Stimulated activated CD4-positive, alpha-beta T cell treated with anti-CD3 and anti-CD28 coated beads, Interleukin-4, amount 100 ng/mL, for 1 hour (primary cell): ENCODE measurements at places on chromosomes 3 and 15.

- no peak for DNase-seq
These were observed 55.1 kb upstream of the RASA2 start for GRCh38 chr3:141431411-141432378.

- no peak for DNase-seq
These were observed 271.3 kb upstream of the TPM1 start for GRCh38 chr15:62771234-62771633.

- DNase-seq: no peak
These were observed 63.6 kb downstream of the LINGO1 start for GRCh38 chr15:77568973-77569728.

- no peak for DNase-seq
These were observed 14.5 kb downstream of the C3orf20 start for GRCh38 chr3:14689247-14689980.

GRCh38 chr15:56758770-56759449 lies 25.6 kb upstream of the ZNF280D start:
- no peak for DNase-seq

DNA sequence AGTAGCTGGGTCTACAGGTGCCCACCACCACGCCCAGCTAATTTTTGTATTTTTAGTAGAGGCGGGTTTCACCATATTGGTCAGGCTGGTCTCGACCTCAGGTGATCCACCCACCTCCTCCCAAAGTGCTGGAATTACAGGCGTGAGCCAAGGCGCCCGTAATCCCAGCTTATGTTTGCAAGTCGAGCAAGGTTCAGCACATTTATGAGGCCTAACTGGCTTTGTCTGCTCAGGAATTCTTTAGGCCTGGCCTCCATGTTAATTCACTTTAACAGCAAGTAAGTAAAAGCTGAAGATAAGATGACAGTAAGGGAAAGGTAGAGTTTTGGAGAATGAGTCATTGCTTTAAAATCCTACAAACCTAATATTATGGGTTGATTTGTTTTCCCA lies 24.6 kb downstream of the SIDT1 start:
- no peak for DNase-seq

- DNase-seq: no peak
These were observed 44.4 kb downstream of the ADAMTSL3 start for GRCh38 chr15:83698294-83698693.

GRCh38 chr3:126835472-126836219 lies 131.6 kb downstream of the CHCHD6 start:
- DNase-seq: no peak

DNA sequence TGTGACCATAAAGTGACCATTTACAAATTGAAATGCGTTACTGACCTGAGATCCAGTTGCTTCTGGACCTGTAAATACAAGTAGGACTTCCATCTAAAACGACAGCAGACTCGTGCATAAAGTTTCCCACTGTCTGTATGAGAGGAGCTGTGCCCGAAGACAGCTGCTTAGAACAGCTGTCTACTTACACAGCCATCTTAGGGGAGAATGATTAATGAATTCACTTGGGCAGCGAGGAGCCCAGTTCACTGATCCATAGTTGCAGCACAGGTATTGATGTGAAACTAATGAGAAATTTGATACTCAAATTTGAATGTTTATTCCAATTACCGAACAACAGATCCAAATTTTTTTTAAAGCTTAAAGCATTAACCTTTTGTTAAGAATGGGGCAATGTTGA lies 748.1 kb downstream of the NR2F2 start:
- DNase-seq: no peak

GRCh38 chr15:49848807-49849206 lies 228.0 kb downstream of the DTWD1 start:
- no peak for DNase-seq

GRCh38 chr15:51338496-51338895 lies at the start of gene CYP19A1:
Gene CYP19A1, minus strand, starts transcription at chr15:51338596. Its CDS starts 95,684 bp downstream, at chr15:51242912.
- DNase-seq: no peak

- DNase-seq: no peak
These were observed 309.3 kb downstream of the LRRC3B start for GRCh38 chr3:26931896-26932295.

DNA sequence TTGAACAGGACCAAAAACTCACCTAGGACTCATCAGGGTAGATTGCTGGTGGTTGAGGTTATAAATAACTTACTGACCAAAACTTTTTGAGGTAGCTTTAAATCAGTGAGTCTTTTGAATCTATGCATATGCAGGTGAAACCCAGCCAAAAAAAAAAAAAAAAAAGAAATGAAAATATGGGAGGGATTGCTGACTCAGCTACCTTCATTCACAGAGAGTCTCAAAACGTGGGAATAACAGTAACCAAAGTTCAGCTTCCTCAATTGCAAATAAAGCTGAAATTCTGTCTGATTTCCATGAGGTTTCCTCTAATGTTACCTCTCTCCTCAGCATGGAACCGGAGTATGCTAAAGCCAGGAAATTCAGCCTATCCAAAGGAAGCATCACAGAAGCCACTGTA lies 95.2 kb upstream of the SEMA6D start:
- no peak for DNase-seq

DNA sequence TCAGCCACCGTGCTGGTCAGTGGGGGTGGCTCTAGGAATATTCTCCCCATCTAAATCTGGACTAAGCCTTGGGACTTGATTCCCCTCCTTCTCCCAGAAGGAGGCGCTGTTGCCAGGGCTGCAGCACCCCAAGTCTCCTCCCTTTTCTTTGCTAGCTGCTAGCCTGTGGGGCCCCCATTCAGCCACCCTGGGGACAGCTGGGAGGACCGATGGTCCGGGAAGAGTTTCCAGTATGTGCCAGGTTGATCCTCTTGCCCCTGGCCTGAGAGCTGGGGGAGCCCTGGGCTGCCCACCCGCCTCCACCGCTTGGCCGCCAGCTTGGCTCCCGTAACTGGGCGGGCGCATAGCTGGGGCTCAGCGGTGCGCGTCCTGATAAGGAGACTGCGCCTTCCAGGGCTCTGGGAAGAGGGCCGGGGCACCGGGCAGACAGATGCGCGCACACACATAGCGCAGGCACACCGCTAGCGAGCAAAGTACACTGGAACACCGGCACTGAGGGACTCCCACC lies 4.2 kb downstream of the SMAD6 start:
- no peak for DNase-seq

DNA sequence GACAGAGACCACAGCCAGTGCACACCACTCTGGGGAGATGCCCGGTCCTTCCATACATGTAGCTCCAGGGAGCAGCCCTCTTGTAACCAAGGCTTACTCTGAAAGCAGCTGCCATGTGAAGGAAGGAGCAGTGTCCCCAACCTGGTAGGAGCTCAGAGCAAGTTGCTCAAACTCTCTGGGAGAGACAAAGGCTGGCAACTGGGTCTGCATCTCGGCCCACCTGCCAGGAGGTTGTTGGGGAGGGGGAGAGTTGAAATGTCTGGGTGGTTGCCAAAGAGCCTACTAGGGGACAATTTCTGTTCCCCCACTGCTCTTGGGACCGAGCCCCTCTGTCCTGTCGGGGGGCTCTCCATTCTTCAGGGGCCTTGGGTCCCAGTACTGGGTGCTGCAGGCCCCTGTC lies 309.9 kb downstream of the TLE3 start:
- no peak for DNase-seq

DNA sequence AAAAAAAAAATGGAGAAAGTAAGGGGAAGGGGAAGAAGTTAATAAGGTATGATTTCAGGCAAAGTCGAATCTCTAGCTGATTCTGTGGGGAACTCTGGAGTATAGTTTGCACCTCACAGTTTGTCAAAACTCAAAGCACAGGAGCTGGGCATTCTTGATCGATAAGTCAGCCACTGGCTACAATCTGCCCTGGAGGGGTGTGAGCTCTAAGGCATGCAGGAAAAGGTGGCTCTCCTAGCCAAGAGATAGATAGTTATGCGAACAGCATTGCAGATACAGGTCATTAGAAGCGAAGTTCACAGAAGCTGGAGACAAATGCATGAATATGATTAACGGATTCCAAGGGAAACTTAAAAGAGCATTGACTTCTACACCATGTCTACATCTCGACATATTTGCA lies 952.6 kb downstream of the AGBL1 start:
- no peak for DNase-seq
